Activated CD4-positive, CD25-positive, alpha-beta regulatory T cell treated with anti-CD3 and anti-CD28 coated beads, Interleukin-2, amount 50 U/mL, for 72 hours (primary cell): ENCODE measurements at places on chromosomes 2 and 18.

DNA sequence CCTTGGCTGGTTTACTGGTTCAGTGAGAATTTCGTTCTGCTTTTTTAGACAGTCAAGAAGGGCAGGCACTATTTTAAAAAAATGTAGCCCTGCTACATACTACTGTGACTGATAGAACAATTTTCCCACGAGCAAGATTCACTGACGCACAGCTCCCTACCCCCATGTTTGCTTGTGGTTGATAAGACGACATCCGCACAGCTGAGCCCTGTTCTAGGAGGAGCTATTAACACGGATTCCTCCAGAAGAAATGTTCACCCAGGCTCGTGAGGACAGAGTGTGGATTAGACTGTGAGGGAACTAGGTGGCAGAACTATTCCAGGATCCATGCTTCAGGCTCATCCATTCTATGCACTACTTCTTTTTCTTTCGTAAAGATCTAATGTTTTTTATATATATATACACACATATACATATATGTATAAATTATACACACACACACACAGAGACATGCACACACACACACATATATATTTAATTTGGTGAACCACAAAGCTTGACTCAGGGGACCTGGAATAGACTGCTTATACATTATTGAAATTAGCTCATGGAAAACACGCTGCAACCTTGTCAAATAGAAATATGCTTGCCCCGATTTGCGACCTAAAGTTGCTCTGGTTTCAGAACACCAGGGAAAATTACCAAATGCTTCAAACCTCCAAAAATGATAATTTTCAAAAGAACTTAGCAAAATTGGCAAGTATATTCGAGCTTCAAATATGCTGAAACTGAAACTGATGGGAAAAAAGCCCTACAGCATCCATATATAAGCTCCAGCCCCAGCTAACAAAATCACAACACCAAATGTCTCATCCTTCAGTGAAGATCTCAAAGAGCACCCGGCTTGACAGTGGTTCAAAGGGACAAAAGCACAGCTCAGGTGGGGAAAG is 370.4 kb downstream of the SOCS6 start:
- no peak for DNase-seq

- no peak for DNase-seq
Measured at GRCh38 chr2:72185206-72185605, 37.5 kb upstream of the CYP26B1 start.

DNA sequence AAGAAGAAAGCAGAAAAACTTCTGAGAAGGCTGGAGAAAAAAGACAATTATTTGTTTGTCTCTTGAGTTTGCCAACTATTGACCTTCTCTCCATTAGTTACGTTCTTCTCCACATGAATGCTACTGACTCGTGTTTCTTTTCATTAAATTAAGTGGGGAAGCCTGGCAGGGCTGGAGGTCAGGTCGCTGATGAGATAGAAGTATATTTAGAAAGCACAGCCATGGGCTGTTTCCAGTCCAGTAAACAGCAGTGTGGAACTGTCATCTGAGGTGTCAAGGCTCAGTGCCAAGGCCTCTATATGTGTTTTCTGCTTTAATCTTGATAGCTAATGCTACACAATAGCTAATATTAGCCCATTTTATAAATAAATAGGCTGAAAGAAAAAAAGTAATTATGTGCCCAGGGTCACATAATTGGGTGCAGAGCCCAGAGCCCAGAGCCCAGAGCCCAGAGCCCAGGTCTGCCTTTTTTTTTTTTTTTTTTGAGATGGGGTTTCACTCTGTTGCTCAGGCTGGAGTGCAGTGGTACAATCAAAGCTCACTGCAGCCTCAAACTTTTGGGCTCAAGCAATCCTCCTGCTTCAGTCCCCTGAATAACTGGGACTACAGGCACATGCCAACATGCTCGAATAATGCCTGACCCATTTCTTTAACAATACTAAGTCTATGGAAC is 6.3 kb downstream of the MSGN1 start:
- DNase-seq = no peak

DNA sequence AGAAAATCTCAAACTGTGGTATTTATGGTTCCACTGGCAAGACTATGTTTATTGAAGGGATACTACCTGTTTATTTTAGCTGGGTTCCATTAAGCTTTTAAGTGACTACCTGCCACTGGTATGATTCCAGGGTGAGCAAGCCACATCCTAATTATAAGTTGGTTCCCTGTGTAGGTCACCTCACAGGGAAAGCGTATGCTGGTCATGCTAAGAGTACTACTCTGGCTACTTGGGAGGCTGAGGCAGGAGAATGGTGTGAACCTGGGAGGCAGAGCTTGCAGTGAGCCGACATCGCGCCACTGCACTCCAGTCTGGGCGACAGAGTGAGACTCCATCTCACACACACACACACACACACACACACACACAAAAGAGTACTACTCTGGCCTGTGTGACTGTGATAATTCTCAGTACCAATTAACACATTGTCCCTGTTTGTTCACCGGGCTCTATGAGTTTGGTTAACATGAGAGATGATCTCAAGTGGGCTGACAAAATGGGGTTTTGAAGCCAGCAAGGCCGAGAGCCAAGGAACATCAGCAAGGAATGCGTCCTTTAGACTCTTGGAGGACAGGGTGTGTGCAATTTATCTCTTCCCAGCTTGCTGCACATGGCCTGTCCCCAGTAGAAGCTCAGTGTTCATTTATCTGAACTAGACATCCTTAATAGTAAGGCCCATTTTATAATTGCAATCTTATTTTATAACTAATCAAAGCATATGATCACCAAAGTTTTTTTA is 15.2 kb upstream of the ITSN2 start:
- DNase-seq = no peak

DNA sequence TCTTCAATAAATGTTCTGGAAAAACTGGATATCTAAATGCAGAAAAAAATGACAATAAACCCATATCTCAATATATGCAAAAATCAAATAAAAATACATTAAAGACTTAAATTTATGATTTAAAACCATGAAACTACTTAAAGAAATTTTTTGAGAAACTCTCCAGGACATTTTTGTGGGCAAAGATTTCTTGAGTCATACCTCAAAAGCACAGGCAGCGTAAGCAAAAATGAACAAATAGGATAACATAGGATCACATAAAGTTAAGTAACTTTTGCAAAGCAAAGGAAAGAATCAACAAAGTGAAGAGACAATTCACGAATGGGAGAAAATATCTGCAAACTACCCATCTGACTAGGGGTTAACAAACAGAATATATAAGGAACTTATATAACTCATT is 1545.5 kb downstream of the SUCLG1 start:
- no peak for DNase-seq

DNA sequence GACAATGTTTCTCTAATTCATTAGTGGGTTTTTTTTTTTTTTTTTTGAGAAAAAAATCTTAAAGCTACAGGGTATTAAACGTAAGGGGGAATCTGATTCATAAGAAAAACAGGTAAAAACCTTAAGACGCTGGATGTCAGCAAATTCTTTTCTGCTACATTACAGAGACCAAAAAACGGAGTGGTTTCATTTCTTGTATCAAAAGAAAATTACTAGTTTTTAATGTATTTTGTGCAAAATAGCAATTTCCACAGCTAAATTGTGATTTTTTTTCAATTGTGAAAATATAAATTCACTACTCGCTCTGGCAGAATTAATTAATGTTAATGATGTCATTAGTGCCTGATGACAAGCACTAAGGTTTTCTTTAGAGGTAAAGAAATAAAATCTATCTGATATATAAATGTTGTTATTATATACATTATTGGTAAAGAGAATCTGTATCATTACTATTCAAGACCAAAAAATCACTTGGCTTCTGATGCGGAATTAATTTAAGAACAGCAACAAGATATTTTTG is 9.9 kb downstream of the OTX1 start:
- no peak for DNase-seq

GRCh38 chr18:3411327-3411726 is 38.6 kb upstream of the TGIF1 start:
- DNase-seq = no peak

GRCh38 chr18:28127228-28127627 is 49.7 kb downstream of the CDH2 start:
- DNase-seq = no peak

DNA sequence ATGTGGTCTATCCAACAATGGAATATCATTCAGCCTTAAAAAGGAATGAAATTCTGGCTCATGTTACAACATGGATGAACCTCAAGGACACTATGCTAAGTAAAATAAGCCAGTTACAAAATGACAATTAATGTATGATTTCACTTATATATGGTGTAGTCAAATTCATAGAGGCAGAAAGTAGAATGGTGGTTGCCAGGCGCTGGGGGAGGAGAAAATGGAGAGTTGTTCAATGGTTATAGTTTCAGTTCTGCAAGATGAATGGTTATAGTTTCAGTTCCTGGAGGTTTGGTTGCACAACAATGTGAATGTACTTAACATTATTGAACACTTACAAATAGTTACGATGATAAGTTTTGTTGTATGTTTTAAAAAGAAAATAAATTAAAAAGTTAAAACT is 79.2 kb upstream of the IL1R2 start:
- DNase-seq = no peak

GRCh38 chr2:84652431-84652830 is 136.1 kb downstream of the DNAH6 start:
- DNase-seq = no peak

GRCh38 chr2:64448041-64448426 is 5.9 kb upstream of the LGALSL start:
- no peak for DNase-seq

GRCh38 chr18:59172664-59173249 is 33.1 kb downstream of the SEC11C start:
- no peak for DNase-seq

- no peak for DNase-seq
Measured at GRCh38 chr2:20693317-20693716, 26.4 kb downstream of the GDF7 start.

DNA sequence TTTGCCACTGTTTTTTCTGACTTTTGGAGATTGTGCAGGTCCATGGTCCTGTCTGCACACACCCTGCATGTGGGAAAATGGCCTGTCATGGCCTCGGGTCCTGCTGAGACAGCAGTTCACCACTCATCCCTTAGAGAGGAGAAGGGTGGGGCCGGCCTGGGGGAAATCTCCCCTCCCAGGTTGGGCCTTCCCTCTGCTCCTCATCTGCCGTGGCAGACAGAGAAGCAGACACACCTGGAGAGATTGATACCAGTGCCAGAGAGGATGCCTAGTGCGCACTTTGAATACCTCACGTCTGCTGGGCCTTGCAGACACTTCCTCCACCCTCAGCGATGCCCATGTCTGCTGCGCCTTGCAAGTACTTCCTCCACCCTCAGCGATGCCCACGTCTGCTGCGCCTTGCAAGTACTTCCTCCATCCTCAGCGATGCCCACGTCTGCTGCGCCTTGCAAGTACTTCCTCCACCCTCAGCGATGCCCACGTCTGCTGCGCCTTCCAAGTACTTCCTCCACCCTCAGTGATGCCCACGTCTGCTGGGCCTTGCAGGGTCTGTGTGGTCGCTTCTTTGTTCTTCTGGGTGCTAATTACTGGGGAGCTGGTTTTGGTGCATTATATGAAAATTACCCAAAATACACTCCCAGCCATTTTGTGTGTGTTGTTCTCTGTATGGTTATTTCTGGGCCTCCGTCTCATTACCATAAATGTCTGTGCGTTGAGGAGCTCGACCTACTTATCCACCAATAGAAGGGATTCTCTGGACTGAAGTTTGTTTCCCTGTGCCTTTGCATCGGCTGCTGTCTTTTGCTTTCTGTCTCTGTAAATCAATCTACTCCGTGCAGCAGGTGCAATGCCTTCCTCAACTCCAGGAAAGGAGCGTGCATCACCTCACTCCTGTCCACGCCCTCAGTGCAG is 186.9 kb upstream of the PXDN start:
- no peak for DNase-seq

DNA sequence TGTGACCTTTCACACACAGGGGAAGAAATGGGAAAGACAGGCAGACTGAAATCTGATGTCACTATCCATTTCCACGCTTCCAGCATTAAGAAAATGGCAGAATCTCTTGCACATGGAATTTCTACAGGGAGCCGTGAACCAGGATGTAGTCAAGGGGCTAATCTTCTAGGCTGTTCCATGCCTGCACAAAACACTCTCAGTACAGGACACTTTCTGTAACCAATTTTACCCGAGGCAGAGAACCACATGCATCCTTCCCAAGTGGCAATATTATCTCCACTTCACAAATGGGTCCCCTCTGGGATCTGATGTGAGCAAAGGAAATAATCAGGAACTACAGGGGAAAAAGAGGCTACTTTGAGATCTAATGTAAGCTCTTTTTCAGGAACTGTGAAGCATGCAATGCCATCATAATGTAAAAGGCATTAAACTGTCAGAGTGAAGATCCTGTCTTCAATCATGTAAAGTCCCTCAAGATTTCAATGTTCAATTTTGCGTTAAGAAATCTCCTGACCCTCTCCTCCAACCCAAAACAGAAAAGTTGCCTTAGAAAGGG is 236.9 kb downstream of the RBM43 start:
- DNase-seq = no peak

DNA sequence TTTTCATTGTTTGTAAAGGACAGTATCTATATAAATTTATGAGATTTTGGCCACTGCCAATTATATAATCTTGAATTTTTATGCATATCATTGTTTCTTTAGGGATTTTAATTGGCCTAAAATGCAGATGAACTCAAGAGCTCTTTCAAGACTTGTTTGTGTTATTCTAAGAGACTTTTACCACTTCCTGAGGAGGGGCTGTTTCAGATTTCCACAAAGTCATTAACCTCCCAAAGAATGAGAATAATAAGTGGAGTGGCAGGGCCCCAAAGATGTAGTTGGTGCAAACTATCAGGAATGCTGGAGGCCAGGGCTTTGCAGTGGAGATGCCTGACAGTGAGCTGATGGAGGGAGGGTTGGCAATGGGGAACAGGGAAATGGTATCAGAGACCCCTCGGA is 15.5 kb upstream of the ACVR1 start:
- DNase-seq = no peak

DNA sequence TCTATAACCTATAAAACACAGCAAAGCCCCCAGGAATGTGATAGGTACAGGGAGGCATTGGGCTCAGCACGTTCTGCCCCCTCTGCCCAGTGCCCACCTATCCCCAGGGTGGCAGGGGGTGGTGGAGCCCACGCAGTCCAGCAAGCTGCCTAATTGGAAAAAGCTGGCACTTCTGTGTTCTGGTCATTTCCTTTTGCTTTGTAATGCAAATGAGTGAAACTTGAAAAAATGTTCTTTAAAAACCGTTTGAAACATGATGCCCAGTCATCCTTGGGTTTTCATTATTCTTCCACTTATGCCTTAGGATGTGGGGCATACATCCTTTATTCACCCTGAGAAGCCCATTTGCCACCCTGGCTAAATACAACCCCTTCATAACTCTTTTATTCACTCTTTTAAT is 89.9 kb upstream of the LTBP1 start:
- no peak for DNase-seq
